ENCODE measurements at places on chromosomes 2 and 18.

GRCh38 chr2:199480966-199481365 is 23.2 kb upstream of the SATB2 start:
- no peak for DNase-seq

GRCh38 chr2:15385184-15385583 is 175.9 kb downstream of the NBAS start:
- DNase-seq, result no peak

DNA sequence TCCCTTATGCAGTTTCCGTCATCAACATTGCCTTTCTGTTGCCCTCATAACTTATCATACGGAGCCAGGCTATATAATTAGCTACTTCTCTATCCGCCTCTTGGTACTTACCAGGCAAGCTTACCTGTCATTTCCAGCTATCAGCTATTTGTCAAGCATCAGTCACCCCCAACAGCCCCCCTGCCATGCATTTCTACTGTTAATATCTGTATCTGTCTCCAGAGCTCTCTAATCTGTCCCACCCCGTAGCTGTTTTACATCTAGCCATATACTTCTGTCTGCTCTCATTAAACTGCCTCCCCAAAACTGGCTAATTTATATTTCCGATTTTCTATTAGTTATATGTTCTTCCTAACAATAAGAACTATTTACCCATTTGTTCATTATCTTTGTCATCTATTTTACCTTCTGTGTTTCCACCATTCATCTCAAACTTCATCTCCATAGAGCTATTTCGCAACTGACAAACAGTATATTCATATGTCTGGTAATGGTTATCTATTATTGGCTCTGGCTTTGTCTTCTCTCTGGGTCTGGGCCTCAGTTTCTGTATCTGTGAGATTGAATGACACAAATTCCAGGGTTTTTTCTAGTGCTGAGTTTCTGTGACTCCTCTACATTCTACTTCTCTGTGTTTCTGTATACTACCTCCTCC is 9.6 kb downstream of the EMX1 start:
- DNase-seq, result no peak

- DNase-seq, result no peak
Measured at GRCh38 chr2:120440521-120441350, 94.8 kb downstream of the INHBB start.

GRCh38 chr2:61632276-61633169 is 94.4 kb upstream of the XPO1 start:
- peak; percentile 8 for DNase-seq

GRCh38 chr2:216849987-216850386 is 9.9 kb downstream of the TNP1 start:
- DNase-seq, result peak; percentile 63

DNA sequence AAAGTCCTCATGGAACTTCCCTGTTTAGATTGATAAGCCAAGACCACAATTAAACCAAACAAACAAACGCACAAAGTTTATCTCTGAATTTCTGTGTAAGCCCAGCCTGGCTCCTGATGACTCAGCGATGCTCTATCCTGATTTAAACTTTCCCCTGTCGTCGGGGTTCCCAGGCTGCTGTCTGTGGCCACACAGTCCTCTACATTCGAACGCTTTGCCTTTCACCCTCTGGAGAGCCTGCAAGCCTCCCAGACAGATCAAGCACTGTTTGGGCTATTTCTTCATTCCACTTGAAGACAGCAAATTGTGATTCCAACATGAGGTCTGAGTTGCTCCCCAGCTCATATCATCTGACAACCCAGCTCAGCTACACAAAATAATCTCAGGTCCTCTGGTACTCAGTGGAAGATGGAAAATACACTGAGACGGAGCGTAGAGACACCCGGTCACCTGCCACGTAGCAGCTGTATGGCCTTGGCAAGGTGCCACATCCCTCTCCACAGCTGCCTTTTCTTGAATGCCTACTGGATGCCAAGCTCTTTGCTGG is 51.2 kb downstream of the CYRIA start:
- DNase-seq, result no peak
